PC-3 (cell line): ENCODE measurements at places on chromosomes 16 and 17.

- peak; percentile 64 for DNase-seq
Measured at GRCh38 chr17:30550512-30551273, 73.5 kb downstream of the GOSR1 start.

DNA sequence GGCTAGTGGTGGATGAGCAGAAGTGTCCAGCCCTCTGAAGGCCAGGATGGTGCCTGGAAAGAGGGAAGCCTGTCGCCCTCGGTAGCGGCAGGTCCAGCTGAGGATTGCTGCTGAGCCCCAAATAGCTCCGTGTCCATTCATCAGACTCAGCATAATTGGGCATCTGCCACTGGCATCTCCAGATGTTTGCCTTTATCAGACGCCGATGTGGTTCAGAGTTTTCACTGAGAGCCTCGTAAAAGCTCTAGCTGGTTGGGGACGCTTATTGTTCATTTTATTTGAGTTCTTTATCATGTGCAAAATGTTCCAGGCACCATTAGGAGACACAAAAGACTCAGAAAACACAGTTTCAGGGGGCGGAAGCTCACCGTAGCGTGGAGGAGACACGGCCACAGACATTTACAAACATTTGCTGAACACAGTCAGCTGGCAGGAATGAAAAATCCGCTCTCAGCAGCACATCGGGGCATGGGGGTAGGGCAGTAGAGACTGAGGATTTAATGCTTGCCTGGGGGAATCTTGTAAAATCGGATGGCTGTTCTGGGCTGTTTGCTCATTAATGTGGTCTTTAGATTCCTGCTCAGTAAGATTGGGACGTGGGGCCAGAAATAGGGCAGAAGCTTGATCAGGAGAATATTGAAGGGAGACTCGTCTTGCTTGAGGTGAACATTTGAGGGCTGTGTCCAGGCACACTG is 41.7 kb downstream of the SMPD3 start:
- DNase-seq: peak; percentile 35

DNA sequence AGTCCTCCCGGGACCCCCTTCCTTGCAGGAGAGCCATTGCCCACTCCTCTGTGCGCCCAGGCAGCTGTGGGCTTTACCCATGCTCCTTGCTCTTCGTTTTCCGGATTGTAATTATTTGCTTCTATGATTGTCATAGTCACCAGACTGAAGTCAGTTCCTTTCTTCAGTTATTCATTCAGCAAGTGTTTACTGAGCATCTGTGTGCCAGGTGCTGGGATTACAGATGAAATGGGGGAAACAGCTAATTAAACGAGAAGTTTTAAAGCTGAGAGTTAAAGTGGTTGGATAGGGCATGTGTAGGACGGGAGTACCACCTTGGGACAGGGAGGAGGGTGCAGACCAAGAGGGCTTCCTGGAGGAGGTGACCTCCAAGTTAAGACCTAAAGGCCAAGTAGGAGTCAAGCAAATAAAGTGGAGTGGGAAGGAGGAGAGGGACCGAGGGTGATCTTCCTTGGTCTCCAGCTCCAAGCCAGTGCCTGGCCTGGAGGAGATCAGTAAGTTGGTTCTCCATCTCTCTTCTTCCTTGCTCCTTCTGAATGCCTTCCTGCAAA is 126.6 kb downstream of the OR1D5 start:
- no peak for DNase-seq

- DNase-seq: no peak
Measured at GRCh38 chr17:70668276-70668937, 499.1 kb downstream of the KCNJ2 start.

DNA sequence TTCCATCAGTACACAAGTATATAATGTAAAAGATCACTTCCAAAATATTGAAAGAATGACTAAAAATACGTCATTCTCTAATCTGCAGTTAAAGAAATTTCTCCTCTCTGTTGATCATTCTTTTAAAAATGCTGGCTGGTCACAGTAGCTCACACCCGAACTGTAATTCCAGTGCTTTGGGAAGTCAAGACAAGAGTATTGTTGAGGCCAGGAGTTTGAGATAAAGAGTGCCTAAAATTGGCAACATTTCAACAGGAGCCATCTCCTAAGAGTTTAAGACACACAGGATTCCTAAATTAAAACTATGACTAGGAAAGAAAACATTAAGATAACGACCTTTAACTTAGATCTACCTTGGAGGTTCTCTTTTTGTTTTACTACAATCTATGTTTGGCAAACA is 4.5 kb upstream of the USP32 start:
- no peak for DNase-seq

GRCh38 chr17:76720941-76721340 is 5.5 kb downstream of the JMJD6 start:
- no peak for DNase-seq

DNA sequence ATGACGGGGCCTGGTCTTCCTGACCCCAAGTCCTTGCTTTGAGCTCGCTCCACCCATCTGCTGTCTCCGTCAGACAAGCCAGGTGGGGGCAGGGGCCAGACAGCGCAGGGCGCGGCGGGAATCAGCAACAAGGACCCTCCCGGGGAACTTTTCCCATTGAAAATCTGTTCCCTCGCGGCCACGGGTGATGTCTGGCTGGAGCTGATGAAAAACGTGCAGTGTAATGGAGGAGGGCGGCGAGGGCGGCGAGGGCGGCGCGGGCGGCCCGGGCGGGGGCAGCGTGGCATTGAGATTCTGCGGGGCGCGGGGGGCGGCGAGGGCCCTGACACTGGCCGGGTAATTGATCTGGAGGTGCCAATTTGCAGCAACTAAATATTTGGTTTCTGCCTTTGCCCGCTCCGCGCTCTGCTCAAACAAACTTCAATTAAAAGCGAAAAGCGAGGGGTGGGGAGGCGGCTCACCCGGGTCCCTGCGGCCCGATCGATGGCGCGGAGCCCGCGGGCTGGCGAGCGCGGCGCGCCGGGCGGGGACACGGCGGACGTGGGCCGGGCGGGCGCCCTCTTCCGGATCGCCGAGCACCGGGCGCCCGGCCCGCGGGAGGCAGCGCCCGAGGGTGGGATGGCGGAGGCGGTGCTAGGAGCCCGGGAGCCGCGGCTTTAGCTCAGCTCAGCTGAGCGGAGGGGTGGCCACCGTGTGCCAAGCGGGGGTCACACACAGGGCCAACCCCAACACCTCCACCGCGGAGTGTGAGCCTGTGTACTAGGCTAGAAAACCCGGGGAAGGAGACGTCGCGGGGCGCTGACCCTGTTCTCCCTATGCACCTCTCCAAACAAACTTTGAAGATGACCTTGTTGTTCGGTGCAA is 32.4 kb downstream of the DCAKD start:
- peak; percentile 75 for DNase-seq

- DNase-seq: no peak
Measured at GRCh38 chr17:70173681-70174080, 4.3 kb downstream of the KCNJ2 start.

DNA sequence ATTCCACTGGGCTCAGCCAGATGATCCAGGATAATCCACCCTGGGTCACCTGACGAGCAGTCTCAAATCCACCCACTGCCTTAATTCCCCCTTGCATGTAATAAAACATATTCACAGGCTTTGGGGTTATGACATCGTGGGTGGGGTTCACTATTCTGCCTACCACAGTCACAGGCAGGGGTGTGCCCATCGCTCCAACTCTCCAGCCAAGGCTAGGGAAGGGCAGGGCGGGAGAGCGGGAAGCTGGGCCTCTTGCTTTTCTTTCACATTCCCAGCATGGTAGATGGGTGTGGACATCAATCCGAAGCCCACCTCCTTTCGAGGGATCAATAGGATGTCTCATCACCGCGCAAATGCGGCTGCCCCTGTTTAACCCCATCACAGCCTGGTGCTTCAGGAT is 12.7 kb upstream of the CD300LD start:
- no peak for DNase-seq

DNA sequence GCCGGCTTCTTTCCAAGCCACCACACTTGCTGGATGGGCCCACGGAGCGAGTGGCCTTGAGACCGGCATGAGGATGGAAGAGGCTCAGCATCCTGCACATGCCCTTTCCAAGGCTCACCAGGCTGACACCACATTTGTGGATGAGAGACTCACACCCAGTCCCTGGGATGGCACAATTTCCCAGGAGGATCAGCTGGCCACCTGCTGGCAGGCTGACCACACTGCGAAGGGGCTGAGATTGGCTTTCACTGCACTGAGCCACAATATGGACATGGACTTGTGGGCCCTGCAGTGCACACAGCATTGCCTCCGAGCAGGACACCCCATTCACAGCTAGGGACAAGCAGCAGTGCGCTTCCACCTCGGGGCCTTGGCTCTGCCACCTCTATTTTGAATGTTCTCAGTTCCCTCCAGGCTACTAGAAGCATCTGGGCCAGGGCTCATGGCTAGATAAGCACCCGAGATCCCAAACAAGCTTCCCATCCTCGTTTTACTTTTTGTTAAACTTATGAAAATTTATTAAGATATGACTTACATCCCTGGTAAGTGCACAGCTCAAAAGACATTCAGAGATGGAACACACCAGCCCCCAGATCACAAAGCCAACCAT is 25.3 kb upstream of the KSR1 start:
- DNase-seq: peak; percentile 57
